ENCODE measurements at places on chromosomes 12 and 14.

- no peak for DNase-seq
These were observed 21.9 kb downstream of the SLCO1C1 start for GRCh38 chr12:20716985-20717384.

- peak; percentile 61 for DNase-seq
These were observed 69.9 kb downstream of the PPM1H start for GRCh38 chr12:62865065-62865464.

GRCh38 chr12:27936196-27936595 lies 36.3 kb downstream of the PTHLH start:
- DNase-seq: no peak

- no peak for DNase-seq
These were observed 443.3 kb downstream of the ADAMTS20 start for GRCh38 chr12:43108656-43109055.

- DNase-seq: no peak
These were observed 1581.3 kb upstream of the TMEM132C start for GRCh38 chr12:126685636-126686035.

DNA sequence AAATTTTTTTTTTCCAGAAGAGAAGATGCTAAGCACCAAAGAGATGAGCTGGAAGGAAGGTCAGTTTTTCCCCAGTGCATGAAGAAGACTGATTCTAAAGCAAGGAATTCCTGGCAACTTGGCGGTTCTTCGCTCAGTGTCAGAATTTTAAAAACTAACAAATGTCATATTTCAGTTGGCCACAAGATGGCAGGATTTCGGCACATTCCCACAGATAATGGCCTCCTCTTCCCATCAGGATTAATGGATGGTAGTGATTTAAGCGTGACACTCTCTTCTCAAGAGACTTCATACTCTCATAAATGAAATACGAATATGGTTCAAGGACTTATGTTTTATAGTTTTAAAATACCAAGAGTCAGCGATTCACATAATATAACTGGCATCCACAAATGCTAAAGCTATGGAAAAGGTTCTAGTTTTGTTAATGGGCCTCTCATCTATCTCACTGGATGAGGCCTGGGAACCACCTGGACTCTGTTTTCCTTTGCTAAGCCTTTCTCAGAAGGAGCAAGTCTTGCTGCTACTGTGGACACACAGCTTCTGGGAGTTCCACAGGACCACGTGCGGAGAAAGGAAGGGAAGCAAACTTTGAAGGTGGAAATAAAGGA lies 46.1 kb upstream of the PTPRO start:
- DNase-seq: peak; percentile 36

- DNase-seq: no peak
These were observed 53.6 kb downstream of the FBXW8 start for GRCh38 chr12:116964054-116965050.

- no peak for DNase-seq
These were observed 45.7 kb downstream of the UTP20 start for GRCh38 chr12:101325590-101325989.

DNA sequence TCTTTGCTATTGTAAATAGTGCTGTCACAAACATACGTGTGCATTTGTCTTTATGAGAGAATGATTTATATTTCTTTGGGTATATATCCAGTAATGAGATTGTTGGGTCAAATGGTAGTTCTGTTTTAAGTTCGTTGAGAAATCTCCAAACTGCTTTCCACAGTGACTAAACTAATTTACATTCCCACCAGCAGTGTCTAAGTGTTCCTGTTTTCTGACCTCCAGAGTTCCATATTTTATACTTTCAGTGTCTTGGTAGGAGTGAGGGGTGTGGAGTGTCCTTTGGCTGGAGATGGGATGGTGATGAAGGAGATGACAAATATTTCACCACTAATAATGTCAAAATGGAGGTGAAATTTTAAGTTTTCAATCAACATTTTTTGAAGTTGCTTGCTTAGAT lies 86.4 kb downstream of the DACT1 start:
- no peak for DNase-seq

DNA sequence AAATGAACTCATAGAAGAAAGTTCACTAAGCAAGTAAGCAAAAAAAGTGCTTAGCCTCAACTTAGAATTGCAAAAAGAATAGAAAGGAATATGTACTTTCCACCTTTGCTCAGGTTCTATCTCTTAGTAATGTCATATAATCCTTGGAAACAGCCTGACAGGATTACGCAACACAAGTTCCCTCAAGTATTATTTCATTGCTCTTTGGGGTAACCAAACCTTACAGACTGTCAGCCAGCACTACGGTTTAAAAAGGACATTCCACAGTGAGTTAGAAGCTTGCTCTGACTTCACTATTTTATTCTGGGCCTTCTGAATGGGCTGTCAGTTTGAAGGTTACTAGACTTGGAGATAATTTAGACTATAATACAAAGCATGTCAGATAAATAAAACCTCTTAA lies 264.0 kb downstream of the ATXN7L3B start:
- no peak for DNase-seq

DNA sequence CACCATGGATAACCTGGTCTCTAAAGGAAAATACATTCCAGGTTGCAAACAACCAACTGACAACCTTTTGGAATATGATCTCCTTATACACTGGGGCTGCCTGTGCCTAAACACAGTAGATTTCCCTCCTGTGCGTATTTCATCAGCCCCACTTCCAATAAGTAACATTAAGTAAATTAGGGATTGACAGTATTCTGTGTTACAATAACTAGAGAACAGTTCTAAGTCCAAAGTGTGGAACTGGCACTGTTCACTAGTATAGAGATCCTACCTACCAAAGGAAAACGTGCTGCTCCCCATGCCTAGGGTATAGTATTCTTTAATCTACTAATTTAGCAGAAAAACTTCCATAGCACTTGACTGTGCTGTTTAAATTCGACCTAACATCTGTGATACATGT lies 82.8 kb downstream of the SLC38A1 start:
- no peak for DNase-seq

DNA sequence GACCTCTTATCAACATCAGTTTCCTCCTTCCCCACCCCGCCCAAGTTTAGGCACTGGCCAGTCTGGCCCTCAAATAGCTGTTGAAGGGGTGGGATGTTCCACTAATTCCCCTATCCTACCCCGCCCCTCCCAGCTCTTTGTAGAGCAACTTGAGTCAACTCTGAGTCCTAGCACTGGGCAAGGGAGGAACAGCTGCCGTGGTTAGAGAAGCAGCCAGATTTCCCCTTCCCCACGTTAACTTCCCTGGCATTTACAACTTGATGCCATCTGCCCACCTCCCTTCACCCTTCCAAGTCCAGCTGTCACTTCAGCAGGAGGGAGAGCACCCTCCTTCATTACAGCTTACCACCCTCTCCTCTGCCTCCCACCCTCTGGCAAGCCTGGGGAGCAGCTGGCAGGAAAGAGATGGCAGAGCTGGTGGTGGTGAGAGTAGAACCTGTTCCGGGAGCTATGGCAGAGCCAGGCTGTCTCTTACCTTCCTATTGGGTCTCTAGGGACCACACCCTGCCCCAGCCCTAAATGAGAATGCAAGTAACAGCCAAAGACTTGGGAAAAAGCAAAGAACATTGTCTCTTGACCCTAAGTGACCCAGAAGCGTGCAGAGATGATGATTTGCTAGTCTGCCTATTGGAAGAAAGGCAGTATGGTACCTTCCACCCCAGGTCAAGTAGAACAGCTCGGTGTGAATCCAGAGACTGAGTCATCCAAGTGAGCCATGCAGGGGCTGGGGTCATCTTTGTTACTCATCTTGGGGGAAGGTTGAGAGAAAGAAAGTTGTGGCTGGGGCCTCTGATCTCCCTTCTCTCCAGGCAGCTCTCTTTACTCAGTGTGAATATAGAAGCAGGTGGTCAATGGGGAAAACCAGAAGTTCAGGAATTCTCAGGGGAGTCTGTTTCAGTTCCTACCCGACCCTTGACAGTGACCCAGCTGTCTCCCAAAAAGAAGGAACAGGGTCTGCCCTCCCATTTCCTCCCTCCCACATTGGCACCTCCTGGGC lies 1.5 kb downstream of the BLOC1S1 start:
- no peak for DNase-seq

DNA sequence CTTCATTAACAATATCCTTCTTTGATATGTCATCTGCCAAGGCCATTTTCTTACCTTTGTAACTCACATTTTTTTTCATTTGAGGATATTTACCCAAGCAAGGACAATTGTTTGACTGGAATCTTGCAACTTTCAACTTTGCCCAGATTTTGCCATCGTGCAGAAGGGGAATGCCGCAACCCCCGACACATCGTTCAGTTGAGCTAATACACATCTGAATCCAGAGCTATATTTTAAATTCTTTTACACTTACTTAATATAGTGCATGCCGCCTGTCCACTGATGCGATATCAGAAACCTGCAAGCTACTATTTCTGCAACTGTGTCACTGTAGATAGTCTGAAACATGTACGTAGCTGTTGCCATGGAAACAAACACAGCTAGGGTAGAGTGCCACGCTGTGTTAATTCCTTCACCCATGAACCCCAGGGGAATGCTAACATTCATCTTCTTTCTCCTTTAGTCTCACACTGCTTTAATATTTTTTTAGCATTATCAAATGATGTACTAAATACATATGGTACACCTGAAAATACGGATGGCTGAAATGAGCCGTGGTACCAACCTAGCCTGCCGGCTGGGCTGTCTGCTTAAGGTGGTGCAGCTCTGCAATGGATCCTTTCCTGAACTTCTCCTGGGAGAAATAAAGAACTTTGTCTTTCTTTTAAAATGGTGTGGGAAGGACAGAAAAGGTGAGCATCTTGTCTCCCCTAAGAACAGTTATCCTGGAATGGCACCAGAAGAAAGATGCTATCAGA lies 77.0 kb upstream of the FOXN3 start:
- DNase-seq: no peak

- DNase-seq: no peak
These were observed 53.9 kb upstream of the FICD start for GRCh38 chr12:108461058-108461660.

DNA sequence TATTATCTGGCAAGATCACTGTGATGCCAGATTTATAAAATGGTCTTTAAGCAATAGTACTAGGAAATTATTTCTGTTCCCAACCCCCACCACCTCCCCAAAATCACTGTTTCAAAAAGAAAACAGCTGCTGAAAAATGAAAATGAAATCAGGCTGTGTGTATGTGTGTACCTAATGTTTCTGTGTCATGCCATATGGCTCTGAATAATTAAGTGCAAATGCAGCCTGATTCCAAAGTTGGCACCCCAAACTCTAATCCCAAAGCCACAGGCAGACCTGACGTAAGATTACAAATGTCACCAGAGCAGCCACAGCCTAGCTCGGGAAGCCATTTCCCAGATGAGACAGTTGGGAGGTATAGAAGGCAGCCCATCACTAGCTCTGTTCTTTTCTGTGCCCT lies 175.5 kb downstream of the MED13L start:
- DNase-seq: peak; percentile 37

- DNase-seq: no peak
These were observed 158.2 kb downstream of the FOXN3 start for GRCh38 chr14:89258728-89259273.

Data from AG10803 (cell line).